ENCODE measurements at places on chromosomes 12 and 14. TPM values are rescaled to one million over a fixed set of nuclear protein-coding genes. Genes with fewer than 3 reads are reported as not detected.

VRTN gene
- total RNA-seq: not detected

MNAT1 gene
- 166 TPM for total RNA-seq

FGF6 gene
- total RNA-seq: not detected

NXPH4 gene
- total RNA-seq: 4.2 TPM

GRCh38 chr14:87992346-87992717, 650 bp downstream of the GALC start:
- DNase-seq: no peak

- no peak for DNase-seq
Observed at GRCh38 chr14:63406333-63406732, 87.6 kb upstream of the GPHB5 start.

- no peak for DNase-seq
Observed at GRCh38 chr14:105326891-105327694, 12.5 kb downstream of the PACS2 start.

DNA sequence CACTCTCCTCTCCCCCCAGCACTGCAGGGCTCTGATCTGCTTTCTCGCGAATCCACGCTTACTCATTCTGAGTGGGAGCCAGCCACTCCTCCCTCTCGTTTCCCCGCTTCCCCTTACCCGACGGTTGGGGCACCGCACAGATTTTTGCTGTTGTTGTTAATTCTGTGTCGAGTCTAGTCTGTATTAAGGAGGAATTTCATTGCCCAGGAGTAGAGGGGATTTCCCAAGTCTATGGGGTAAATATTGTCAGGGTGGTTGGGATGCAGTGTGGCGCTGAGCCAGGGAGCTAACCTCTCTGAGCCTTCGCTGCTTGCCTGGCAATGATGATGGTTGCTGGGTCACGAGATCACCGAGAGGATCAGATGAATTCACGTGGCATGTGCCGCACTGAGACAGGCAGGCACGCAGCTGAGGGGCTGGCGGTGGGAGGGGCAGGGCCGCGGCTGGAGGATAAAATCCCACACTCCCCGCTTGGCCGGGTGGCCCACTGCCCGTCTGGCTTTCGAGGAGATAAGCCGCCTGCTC, 18.5 kb downstream of the NCOR2 start:
- DNase-seq: no peak

DNA sequence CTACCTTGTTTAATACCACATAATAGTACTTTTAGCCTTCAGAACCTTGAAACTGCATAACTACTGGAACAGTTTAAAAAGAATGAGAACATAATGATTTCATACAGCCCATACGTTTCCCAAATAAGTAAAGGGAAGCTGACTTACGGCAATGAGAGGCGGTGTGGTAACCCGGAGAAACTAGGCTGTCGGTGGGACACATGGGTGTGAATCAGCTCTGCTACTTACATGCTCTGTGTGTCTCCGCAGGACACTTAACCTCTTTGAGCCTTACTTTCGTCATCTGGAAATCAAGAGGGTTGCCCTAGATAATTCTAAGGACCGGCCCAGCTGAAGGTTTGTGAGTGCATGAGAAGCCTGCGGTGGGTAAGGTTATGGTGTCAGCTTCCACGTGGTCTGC, 49.3 kb upstream of the PLEKHG3 start:
- no peak for DNase-seq

- no peak for DNase-seq
Observed at GRCh38 chr12:123109319-123109772, 41.5 kb downstream of the PITPNM2 start.

DNA sequence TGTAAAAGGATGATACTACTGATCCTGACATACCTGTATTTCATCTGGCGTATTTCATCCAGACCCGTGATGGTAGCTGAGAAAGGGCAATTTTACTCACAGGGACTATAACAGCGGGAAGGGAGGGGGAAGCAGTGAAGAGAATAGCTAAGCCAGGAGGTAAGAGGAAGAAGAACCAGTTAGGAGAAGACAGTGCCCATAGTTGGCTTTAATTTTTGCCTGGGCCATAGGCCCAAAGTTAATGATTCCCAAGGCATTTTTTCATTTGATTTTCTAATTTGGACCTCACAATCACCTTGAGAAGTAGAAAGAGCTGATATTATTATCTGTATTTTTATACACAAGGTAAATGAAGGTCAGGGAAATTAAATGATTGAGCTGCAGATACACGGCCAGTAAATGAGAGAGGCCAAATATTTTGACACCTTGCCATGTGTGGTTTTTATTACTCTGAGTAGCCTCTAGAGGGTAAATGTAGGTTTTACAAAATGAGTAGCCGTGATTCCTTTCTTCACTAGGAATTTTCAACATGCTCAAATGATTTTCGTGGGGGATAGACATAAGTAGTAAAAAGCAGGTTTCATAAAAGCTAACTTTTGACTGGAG, 382.2 kb downstream of the FUT8 start:
- DNase-seq: no peak

DNA sequence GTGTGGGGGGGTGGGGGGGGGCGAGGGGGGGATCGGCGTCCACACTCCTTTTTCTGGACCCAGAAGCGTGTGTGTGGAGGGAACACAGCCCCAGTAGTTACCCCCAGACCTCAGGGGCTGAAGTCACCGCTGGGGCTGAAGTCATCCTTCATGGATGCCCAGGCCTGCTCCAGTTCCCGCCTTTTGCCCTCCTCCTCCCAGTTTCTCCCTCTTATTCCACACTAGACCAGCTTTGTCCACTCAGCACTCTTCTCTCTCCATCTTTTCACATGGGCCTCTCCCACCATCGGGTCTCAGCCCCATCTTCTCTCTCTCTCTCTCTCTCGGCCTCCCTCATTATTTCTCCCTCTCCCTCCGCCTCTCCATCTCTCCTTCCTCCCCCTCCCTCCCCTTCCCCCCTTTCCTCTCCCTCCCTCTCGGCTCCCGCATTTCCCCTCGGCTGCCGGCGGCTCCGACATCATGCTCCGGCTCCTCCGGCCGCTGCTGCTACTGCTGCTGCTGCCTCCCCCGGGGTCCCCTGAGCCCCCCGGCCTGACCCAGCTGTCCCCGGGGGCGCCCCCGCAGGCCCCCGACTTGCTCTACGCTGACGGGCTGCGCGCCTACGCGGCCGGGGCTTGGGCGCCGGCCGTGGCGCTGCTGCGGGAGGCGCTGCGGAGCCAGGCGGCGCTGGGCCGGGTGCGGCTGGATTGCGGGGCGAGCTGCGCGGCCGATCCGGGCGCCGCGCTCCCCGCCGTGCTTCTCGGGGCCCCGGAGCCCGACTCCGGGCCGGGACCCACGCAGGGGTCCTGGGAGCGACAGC, at the start of gene P3H3:
P3H3 (plus strand) TSS at position 426 of the 799 bp plus-strand sequence; CDS start at position 460, 34 bp downstream.
- DNase-seq: no peak

DNA sequence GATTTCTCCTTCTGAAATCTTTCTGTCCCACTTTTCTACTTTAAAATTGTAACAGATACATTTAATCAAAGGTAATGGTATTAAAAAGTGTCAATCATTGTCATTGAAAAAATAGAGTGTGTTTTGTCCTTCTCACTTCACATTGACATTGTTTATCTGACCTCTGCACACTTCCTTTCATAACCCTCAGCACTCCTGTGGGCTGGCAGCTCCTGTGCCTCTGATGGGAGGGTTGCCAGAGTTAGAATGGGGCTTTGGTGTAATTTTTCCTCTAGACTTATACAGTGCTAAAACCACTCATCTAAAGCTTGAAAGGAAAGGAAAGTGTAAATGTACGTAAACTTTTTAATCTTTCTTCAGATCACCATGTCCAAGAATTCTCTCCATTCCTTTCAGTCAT, 23.7 kb downstream of the KCNA1 start:
- no peak for DNase-seq

- no peak for DNase-seq
Observed at GRCh38 chr12:92141591-92142121, 4.0 kb downstream of the BTG1 start.

Data from Karpas-422 (cell line).